ENCODE measurements at places on chromosomes 5 and 9. TPM values are rescaled to one million over a fixed set of nuclear protein-coding genes. Genes with fewer than 3 reads are reported as not detected.

GRCh38 chr9:73742412-73742811 lies 590.7 kb downstream of the ANXA1 start:
- no peak for DNase-seq

DNA sequence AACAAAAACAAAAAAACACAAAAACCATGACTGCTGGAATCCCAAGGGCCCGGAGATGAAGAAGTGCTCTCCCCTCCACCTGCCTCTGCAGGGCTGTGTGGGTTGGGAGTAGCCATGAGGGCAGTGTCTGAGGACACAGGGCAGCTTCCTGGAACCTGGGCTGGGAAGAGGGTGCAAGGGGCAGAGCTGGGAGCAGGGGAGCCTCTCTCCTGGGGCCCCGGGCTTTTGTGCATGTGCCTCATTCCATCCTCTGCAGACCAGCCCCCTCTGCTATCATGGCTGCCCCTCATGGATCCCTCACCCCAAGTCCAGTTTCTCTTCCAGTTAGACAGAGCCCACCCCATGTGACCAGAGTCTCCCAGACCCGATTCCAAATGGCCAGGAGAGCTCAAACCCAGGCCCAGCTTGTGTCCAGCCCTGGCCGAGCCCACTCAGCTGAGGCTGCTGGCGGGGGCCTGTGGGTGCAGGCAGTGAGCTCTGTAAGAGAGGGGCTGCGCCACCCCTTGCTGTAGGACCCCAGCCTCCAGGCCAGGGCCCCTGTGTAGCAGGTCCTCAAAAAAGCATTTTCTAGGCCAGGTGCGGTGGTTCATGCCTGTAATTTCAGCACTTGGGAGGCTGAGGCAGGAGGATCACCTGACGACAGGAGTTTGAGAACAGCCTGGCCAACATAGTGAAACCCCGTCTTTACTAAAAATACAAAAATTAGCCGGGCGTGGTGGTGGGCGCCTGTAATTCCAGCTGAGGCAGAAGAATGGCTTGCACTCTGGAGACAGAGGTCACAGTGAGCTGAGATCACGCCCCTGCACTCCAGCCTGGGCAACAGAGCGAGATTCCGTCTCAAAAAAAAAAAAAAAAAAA lies 44.5 kb downstream of the PLPP7 start:
- no peak for DNase-seq

GRCh38 chr9:114178756-114179450 lies 23.6 kb downstream of the COL27A1 start:
- no peak for DNase-seq

GRCh38 chr9:69170231-69170630 lies 3.8 kb upstream of the TJP2 start:
- DNase-seq: no peak

DNA sequence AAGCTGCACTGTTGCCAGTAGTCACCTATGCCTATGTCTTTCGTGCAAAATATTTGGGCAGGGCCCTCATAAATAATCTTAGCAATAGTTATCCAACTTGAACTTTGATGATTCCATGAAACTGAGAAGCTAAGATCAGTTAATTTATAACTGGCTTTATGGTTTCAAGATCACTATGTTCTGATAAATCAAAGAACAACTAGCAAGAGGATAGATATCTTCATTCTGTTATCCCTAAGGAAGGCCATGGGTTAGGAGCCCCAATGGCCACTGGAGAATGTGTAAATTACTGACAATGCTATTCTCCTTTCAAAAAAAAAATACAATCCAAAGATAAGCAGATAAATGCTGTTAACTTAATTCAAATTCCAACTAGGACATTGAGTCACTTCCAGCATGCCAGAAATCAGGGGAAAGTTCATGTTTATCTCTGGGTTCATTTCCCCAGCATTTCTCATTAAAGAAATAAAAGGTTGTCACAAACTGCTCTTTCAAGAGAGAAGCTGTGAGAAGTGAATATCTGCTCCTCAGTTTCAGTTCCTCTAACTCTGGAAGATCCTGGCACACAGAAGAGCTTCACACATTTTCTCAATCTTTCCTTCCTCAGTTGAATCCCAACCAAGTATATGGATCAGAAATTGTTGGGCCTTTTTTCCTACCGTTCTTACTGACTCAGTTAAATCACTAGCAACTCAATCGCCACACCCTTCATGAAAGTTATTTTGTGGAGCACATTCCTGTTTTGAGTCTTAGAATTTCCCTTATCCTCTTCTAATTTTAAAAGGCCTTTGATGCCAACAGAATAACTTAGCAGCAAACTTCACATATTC lies 59.6 kb upstream of the SLC1A1 start:
- DNase-seq: peak; percentile 76

- DNase-seq: no peak
Measured at GRCh38 chr9:129498451-129499384, 122.2 kb downstream of the C9orf50 start.

GRCh38 chr9:136049491-136050265 lies 45.4 kb downstream of the NACC2 start:
- no peak for DNase-seq

DNA sequence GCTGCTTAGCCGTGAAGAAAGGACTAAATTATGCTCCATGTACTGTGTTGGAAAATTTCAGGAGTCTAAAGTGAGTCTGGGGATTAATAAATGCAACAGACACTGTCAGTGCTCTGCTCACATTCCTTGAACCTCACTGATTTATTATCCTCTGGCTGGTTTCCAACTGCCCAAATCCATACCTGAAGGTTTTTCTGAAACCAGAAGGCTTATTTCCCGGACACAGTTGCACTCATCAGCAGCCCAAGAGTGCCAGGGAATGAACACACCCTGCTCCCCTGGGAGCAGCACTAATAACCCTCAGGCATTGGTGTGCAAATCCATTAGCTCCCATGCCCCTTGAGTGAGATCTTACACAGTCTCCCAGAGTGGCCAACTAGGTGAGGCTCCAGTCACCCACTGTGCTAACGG lies 38.7 kb downstream of the F2R start:
- DNase-seq: no peak

DNA sequence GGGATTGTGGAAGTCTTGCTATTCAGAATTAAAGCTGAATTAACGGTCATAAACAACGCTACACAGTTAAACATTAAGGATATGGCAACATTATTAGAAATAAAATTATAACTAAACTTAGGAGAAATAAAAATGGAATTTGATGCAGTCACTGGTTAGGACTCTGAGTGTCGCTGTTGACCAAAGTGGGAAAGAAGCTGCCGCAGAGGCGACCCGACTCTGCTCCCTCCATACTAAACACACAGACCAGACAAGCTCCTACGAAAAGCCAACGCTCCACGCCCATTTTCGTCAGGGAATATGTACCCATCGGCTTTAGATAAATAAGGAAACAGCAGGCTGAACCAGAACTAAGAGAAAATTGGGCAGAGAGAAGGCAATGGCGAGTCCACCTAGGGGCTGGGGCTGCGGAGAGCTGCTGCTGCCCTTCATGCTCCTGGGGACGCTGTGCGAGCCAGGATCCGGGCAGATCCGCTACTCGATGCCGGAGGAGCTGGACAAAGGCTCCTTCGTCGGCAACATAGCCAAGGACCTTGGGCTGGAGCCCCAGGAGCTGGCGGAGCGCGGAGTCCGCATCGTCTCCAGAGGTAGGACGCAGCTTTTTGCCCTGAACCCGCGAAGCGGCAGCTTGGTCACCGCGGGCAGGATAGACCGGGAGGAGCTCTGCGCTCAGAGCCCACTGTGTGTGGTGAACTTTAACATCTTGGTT lies at the start of gene PCDHGA5:
Gene PCDHGA5, plus strand, starts transcription at position 211 of the 709 bp plus-strand sequence. Its CDS starts 169 bp downstream, at position 380.
- no peak for DNase-seq

GRCh38 chr5:179289756-179290385 lies 55.4 kb downstream of the ADAMTS2 start:
- DNase-seq: no peak

- no peak for DNase-seq
Measured at GRCh38 chr5:92567831-92568450, 1013.1 kb downstream of the NR2F1-AS1 start.

GRCh38 chr5:80566711-80567259 lies 3.3 kb downstream of the ANKRD34B start:
- DNase-seq: no peak

- DNase-seq: no peak
Measured at GRCh38 chr5:52491071-52491787, 296.5 kb upstream of the ITGA1 start.

GRCh38 chr9:83775932-83776331 lies 41.6 kb downstream of the GKAP1 start:
- no peak for DNase-seq

- DNase-seq: no peak
Measured at GRCh38 chr5:138661991-138662434, 86.8 kb upstream of the HSPA9 start.

- DNase-seq: no peak
Measured at GRCh38 chr5:60020457-60020856, 126.9 kb upstream of the PDE4D start.

SPATA31D4 gene
- not detected for total RNA-seq

CTXN3 gene
- not detected for total RNA-seq

SV2C gene
- total RNA-seq: not detected

TEX48 gene
- total RNA-seq: not detected

PCDHB3 gene
- 0.60 TPM for total RNA-seq

CERCAM gene
- total RNA-seq: 16.1 TPM

IL5 gene
- total RNA-seq: not detected
